ENCODE measurements at places on chromosomes 16 and 17.

DNA sequence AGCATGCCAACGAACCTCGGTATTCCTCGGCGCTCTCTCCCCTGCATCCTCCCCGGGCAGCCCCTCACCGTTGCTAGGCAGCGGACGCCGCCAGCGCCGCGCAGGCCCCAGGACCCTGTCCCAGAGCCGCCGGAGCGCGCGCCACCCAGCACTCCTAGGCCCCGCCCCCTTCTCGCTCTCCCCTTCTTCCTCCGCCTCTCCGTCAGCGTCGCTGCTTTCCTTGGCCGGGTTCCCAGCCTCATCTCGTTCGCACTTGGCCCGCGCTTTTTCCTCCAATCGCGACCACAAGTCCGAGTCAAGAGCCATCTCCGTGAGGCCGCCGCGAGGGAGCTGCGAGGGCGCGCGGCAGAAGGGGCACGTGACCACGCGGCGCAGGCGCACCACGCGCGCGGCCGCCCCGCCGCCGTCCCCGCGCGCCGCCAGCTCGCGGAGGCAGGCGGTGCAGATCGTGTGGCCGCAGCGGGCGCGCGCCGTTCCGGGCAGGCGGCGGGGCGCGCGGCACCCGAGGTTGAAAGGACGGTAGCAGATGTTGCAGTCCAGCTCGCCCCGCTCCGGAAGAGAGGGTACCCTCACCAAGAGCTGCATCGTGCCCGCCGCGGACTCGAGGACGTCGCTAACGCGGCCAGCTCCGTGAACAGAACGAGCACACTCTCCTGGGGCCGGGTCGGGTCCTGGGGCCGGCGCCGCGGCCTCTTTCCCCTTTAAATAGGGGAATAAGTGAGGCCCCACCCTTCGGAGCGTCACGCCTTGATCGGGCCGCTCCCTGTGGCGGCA lies at the start of gene RNF227:
Gene RNF227, minus strand, starts transcription at position 679 of the 774 bp plus-strand sequence. Its CDS starts 94 bp downstream, at position 585.
- DNase-seq = peak; percentile 84

GRCh38 chr16:83887080-83887479 lies 11.8 kb upstream of the MLYCD start:
- DNase-seq = no peak

DNA sequence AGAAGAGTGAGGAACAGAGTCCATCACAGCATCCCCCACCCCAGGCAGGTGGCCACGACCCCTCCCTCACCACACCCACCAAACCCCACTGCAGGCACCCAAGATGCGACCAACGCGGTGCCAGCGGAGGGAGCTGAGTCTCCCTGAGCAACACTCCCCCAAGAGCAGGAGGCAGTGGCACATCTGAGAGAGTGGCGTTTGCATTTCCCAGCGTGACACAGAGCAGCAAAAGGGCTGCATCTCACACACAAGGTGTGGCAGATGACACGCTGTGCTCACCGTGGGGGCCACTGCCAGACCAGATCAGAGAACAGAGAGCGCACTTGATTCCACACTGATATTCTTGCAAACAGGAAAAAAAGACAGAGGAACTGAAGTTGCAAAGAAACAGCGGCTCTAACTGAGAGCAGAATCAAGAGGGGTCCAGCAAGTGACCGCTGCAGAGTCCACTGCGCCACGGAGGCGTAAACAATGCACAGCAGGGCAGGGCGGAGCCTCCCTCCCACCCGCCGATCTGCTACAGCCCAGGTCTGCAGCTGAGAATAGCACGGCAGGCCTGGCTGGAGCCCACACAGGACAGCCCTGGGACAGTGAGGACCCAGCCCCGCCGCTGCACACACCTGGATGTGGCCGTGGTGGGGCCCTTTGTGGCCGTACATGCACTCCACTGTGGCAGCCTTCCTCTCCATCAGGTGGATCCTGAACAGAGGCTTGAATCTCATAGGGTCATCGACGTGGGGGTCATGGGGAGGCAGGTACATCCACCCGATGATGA lies 26.0 kb upstream of the C16orf95 start:
- no peak for DNase-seq

- no peak for DNase-seq
Measured at GRCh38 chr16:30143347-30143702, 20.3 kb upstream of the MAPK3 start.

DNA sequence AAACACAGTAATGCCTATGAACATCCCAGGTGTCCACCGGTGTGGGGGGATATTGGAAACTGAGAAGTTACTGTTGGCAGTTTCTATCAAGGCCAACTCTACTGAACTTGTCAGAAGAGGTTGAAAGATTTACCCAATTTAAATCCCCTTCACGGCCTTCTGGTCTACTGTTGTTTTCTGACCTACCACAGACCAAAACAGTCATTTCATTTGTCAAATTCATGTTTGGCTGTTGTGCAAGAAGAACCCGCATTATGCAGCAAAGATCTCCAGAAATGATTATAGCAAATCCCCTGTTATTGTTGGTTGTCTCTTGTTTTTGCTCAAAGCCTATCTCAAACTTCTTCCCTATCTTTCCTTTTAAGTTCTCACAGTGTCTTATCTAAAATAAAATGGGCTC lies 73.1 kb upstream of the MAF start:
- DNase-seq = no peak

DNA sequence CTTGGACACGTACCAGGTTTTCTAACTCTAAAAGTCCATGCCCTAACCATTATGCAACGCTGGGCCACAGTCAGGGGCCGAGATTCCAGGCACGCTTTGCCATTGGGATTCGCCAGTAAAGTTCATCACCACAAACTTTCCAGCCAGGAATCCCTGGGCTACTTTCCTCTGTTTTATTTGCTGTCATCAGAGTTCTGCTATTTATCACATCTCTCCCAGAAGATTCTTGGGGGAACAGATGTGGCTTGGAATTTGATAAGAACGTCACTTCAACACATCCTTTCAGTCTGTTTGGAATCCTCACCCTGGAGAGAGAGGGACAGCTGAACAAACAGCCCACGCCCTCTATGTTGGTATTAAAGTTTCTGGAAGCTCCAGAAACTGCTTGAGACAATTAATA lies 109.6 kb upstream of the CACNG3 start:
- DNase-seq = no peak

GRCh38 chr17:20189302-20189701 lies 180.1 kb downstream of the SPECC1 start:
- DNase-seq = peak; percentile 20

DNA sequence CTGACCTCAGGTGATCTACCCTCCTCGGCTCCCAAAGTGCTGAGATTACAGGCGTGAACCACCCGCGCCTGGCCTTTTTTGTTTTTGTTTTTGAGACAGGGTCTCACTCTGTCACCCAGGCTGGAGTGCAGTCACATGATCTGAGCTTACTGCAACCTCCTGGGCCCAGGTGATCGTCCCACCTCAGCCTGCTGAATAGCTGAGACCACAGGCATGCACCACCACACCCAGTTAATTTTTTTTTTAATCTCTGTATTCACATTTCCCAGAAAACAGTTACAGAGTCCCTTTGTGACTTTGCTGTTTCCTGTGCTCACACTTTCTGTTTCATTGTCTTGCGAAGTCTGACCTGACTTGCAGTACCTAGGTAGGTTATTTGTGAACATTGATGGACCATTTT lies 2.7 kb downstream of the CLUAP1 start:
- no peak for DNase-seq

DNA sequence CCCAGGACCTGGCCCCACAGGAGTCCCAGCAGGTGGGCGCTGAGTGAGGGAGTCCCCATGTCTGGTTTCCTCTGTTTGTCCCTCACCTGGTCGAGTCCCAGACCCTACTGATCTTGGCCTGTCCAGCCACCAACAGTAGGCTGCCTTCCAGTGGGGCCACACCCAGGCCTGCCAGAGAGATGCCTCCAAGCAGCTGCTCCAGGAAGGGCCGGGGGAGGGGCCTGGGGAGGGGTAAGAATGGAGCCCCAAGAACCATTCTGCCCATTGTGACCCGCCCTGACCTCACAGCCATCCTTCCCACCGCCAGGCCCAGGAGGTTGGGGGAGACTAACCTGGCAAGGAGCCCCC lies 736 bp downstream of the SPATA20 start:
- DNase-seq = no peak

GRCh38 chr17:48155889-48156611 lies 48.5 kb downstream of the SNX11 start:
- no peak for DNase-seq

GRCh38 chr16:2586241-2586640 lies 48.4 kb downstream of the PDPK1 start:
- DNase-seq = no peak

GRCh38 chr17:50621574-50622031 lies 13.1 kb upstream of the ABCC3 start:
- DNase-seq = no peak

- no peak for DNase-seq
Measured at GRCh38 chr17:55285340-55286301, 20.9 kb downstream of the HLF start.

DNA sequence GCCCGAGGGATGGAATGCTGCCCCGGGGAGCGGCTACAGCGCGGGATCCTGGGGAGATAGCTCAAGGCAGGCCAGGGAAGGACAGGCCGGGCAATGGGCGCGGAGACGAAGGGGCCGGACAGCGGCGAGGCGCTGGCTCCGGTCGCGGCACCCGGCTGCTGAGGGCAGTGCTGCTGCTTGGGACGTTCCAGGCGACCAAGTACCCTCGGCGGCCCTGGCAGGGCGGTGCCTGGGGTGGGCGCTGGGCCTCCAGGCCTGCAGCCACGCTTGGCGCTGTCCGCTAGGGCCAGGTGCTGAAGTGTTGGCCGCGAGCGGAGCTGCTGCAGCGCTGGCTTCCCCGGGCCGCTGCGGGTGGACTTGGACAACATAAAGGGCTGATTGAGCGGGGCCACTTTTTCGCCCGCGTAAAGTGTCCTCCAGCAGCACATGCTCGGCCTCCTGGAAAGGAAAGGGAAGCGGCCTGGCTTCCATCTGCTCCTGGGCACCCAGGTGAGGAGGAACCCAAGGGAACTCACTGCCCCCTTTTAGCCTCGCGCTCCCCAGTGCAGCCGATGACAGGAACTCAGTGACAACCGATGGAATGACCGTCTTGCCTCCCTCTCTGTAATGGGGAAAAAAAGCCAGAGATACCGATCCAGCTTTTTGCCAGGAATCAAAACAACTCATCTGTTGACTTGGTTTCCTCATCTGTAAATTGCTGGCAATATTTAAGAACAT lies 23.7 kb downstream of the CLEC3A start:
- DNase-seq = peak; percentile 85

DNA sequence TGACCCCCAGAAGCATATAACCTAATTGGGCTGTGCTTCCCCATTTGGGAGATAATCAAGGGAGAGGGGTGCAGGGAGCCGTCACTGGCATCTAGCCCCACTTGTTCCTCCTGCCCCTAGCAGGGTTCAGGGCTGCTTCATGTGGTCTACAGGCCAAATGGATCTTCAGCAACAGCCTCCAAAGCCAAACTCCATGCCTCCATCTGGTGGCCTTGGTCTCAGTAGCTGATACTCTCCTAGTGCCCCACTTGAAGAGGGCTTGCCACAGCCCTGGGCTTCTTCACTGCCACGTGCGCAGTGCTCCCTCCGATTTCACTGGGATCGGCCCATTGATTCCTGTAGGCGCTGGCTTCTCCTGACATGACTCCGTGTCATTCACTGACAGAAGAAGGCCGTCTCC lies 24.6 kb downstream of the LYRM9 start:
- no peak for DNase-seq

DNA sequence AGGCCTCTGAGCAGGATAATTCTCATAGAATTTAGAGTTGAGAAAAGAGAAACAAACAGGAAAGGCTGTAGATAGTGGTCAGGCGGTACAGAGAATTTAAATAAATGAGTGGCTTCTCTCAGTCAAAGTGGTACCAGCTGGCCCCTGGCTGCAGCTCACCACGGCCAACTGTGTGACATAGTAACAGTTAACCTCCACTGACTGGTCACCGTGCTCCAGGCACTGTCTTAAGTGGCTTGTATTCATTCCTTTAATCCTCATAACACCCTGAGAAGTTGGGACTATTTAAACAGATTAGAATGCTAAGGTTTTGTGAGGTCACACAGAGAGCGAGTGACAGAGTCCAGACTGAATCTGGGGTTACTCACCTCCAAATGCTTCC lies 108.9 kb downstream of the GNAO1 start:
- no peak for DNase-seq

DNA sequence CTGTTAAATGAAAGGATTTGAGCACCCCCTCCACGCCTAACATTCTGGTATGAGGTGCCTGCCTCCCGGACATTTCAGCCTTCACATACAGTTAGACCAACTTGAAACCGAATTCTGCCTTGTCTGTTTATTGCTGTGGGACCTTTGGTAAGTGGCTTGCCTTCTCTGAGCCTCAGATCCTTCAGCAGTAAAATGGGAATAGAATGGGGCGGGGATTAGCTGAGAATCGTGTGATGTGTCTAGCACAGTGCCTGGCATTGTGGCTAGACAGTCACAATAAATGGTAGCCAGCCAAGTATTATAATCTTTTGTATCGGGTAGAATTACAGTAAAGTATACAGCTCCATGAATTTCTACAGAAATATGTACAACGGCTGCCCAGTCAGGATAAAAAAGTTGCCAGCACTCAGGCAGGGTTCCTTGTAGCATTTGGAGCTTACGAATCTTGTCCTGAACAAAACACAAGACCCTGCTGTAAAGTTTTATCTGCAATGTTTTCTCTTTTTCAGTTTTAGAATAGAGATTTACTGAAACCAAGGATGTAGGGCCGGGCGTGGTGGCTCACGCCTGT lies 786 bp downstream of the TMC7 start:
- no peak for DNase-seq

DNA sequence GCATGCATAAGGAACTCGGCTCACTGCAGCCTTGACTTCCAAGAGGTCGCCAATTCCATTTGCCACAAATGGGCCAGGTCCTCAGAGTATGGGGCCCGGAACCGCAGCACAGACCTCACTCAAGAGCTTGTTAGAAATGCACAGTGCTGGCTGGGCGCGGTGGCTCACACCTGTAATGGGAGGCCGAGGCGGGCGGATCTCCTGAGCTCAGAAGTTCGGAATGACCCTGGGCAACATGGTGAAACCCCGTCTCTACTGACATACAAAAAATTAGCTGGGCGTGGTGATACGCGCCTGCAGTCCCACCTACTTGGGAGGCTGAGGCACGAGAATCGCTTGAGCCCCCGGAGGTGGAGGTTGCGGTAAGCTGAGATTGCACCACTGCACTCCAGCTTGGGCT lies 19.6 kb upstream of the N4BP1 start:
- no peak for DNase-seq

DNA sequence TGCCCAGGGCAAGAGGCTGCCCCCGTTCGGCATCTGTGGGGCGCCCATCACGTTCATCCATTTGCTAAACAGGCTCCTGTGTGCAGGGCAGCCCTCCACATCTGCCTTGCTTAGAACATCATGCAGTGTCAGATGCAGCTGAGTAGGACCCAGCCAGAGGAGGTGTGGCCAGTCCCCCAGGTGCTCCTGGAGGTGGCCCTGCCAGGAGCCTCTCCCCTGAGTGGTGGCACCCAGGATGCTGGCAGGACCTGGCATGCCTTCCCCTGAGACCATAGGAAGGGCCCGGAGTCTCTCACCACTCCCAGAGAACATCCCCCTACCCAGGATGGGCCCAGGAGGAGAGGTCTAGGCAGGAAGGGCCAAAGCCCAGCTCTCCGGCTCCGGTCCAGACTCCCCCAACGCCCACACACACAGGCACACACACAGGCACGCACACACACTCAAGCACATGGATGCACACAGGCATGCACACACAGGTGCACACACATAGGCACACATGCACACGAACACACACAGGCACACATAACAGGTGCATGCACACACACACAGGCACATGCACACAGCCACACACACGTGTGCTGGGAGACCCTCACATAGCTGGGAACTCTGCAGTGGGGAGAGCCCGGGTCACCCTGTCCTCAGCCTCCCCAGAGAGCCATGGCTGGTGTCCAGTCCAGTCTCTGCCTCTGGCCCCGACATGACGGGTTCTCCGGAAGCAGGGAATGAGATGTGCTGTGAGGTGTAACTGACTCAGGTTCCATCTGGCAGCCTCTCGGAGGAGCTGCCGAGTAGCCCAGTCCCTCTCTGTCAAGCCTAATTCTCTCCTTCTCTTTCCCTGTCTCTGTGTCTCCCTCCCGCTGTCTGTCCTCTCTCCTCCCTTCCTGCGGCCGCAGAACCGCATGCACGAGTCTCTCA lies 74.6 kb downstream of the AMFR start:
- no peak for DNase-seq
